ENCODE measurements at places on chromosomes 2 and 18. TPM values are rescaled to one million over a fixed set of nuclear protein-coding genes. Genes with fewer than 3 reads are reported as not detected.

DNA sequence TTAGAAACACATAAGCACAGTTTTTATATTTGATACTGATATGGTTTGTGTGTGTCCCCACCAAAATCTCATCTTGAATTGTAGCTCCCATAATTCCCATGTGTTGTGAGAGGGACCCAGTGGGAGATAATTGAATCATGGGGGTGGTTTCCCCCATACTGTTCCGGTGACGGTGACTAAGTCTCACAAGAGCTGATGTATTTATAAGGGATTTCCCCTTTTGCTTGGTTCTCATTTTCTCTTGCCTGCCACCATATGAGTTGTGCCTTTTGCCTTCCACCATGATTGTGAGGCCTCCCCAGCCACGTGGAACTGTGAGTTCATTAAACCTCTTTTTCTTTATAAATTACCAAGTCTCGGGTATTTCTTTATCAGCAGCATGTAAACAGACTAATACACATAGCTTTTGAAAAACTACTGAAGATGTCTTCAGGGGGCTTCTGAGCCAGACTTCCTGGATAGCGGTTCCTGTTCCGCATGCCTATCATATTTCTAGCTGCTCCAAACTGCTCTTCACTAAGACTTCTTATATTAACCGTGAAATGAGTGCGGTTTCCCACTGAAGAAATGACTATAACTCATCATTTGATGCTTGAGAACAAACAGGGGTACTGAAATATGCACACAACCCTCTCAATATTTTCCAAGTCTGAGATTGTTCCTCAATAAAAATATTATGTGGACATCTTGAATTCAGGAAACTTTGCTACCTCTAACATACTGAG lies 75.8 kb downstream of the SPHKAP start:
- no peak for DNase-seq

DNA sequence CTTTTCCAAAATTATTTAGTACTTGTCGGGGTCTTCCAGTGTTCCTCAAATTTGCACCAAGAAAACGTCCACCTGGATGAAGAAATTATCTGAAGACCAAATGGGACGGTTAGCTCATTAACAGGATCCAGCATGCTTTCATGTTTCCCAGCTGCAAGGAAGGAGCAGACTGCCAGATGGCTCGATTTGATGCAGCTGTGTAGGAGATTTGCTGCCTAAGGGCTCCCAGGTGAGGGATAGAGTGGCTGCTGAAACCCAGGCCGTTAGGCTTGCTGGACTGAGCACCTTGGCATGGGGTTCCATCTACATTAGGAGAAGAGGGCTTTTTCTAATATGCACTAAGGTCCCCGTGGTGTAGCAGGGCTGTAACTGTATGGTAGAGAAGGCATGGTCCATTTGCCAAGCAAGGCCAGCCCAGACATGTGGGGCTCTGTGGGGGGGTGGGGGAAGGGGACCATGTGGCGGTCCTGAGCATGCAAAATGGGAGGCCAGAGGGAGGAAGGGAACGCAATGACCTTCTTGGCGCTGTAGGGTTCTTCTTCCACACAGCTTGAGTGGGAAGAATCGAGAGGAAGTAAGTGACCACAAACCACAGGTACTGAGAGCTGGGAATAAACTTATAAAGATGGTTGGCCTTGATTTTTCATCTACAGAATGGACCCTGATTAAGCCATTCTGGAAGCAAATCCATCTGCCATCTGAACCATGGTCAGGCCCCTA lies 144.0 kb downstream of the TMEM163 start:
- no peak for DNase-seq

Gene WDR43
- 86.5 TPM for total RNA-seq

GRCh38 chr2:133072837-133073694 lies 403.1 kb upstream of the LYPD1 start:
- no peak for DNase-seq

- DNase-seq = no peak
These were observed 40.6 kb upstream of the CSRNP3 start for GRCh38 chr2:165428926-165429325.

Gene SERPINB11
- total RNA-seq = not detected

DNA sequence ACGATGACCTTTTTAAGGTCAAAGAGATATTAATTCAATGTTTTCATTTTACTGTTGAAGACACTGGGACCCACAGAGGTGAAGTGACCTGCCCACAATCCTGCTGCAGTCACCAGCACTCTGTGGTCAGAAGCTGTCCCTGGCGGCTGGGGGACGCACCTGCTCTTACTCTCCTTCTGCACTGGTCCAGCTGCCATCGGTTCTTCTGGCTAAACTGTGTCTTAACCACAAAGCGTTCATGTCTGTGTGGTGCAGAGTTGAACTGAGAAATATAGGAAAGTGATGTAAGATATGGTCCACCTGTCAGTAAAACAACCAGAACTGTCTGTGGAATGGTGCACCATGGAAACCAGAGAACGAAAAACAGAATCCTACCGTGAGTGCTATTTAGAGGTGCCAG lies 44.9 kb upstream of the SMIM21 start:
- DNase-seq = no peak

Gene MTA3
- 65.6 TPM for total RNA-seq

DNA sequence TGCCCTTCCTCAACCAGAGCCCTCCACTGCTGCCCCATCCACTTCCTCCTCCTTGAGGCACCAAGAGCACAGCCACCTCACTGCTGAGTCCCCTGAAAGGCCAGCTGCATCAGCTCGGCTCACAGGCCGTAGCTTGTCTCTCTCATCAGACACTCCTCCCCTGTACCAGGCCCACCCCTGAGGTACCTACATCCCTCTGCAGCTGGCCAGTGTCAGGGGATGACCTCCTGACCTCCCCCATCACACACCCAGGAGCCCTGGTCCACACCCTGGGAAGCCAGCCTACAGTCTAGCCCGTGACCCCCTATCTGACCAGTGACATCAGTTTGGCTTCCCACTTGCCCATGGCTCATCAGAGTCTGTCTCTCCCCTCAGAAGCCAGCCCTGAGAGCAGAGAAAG lies 205.6 kb downstream of the TNS1 start:
- DNase-seq = no peak

DNA sequence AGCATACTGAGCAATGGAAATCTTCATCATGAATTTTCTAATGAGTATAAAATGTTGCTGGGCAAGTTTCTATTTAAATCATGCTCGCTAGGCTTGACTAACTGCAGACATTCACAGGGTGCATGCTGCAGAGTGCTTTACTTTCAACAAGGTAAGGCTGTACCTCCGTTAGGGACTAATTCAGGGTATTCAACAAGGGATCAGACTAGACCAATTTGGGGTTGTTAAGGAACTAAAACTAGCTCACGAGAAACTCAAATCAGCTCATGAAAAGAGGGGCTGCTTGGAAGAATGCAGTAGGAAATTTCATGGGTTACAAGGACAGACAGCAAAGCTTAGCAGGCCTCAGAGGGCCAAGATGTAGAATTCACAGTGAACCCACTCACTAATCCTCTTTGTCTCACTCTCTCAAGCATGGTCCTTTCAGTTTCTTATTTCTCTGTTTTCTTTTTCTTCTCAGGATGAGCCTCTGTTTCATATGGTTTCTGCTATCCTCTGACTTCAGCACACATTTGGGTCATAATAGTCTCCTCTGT lies 2.2 kb downstream of the MYO3B start:
- no peak for DNase-seq

Gene TNFRSF11A
- 14.1 TPM for total RNA-seq

DNA sequence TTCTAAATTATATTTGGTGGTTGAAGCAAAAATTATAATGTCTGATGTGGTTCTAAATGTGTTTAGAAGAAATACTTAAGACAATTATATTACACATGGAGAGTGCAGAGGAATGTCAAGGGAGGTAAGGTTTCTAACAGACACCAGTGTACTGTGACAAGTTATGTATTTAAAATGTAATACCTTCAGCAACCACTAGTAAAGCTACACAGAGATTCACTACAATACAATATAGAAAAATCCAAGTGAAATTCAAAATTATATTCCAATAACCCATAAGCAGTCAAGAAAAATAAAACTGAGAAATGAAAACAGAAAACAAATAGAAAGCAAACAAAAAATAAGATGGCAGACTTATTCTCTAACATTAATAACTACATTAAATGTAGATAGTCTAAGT lies 249.5 kb upstream of the KLHL14 start:
- no peak for DNase-seq

GRCh38 chr2:162149466-162149865 lies 2.6 kb downstream of the GCG start:
- DNase-seq = no peak

Gene CPS1
- total RNA-seq = 5.1 TPM

DNA sequence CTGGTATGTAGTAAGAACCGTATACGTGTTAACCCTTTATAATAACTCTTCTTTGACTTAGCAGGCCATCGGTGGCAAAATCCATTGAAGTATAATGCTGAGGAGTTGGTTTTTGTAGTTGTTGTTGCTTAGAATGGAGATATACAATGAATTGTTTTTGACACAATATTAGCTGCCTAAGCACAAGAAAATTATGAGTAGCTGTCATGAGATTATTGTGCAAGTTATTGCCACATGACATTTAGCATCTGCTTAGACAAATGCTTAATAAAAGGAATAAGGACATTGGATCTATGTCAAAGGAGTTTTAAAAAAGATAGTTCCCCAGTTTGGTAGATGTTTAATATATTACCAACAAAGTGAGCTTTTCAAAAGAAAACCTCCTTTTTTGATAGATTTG lies 59.9 kb downstream of the ABCB11 start:
- no peak for DNase-seq

GRCh38 chr2:201218780-201219179 lies 35.8 kb downstream of the CASP10 start:
- DNase-seq = no peak

Gene LAMA1
- 0.03 TPM for total RNA-seq

GRCh38 chr2:239496700-239497099 lies 95.9 kb upstream of the HDAC4 start:
- DNase-seq = no peak

Gene SERPINB7
- not detected for total RNA-seq

Gene UGT1A3
- not detected for total RNA-seq

Gene NAT8
- not detected for total RNA-seq

GRCh38 chr2:105497094-105497493 lies 98.2 kb upstream of the FHL2 start:
- no peak for DNase-seq

DNA sequence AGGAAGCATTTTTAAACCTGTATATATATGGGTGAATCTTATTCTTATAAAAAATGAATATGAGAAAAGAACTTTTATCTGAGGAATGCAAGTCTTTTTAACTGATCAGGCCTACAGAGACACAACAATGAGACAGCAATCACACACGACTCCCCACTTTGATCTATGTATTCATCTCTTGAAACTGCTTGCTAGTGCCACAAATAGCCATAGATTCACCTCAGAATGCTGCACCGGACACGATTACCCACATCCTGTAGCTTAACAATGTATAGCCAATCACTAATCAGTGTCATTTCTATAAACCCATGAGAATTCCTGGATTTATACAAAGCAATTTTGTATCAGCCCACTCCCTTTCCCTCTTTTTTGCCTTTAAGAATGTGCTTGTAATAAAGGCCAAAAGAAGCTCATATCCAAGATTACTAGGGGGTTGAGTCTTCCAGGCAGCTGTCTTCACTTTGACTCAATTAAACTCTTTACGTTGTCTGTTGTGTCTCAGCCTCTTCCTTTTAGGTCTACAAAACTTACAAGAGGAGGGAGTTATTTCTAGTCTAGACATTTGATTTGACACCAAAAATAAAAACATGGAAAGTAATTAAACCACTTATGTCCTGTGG lies 94.9 kb downstream of the MBD2 start:
- DNase-seq = no peak
